RPMI7951 (cell line): ENCODE measurements at places on chromosomes 2 and 18.

GRCh38 chr2:234344012-234344411 lies 152.9 kb downstream of the ARL4C start:
- DNase-seq: no peak

DNA sequence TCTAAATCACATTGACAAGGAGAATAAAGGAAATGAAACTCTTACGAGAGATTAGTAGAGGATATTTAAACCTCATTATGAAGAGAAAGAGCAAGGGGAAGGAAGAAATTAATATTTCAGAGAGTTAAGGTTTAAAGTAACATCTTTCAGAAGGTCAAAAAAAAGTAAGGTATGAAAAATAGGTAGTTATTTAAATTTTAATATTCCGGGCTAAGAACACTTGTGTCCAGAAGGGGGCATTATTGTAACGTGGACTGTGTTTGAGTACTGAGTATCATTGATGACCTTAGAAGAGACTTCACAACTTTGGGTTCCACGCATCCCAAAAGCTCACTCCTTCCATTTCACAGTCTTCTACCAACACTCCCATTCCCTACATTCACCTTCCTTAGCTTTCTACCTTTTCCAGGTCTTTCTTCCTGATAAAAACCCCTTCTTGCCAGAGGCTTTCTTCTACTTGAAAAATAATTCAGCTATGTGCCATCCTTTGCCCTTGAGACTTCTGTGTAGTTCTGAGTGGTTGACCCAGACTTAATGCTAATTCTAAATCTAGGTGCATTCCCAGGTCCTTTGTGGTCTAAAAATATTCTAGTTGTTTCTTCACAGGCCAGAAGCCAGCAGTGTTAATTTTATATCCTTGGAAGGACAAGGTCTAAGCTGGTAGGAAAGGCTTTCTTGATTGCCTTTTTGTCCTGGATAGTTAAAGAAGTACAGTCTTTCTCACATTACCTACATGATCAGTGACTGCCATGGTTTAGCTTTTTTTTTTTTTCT lies 16.5 kb downstream of the DYNC1I2 start:
- DNase-seq: peak; percentile 28

- no peak for DNase-seq
These were observed 131.5 kb downstream of the SMAD7 start for GRCh38 chr18:48819276-48819675.

- DNase-seq: no peak
These were observed 11.6 kb downstream of the PNO1 start for GRCh38 chr2:68169308-68169707.

DNA sequence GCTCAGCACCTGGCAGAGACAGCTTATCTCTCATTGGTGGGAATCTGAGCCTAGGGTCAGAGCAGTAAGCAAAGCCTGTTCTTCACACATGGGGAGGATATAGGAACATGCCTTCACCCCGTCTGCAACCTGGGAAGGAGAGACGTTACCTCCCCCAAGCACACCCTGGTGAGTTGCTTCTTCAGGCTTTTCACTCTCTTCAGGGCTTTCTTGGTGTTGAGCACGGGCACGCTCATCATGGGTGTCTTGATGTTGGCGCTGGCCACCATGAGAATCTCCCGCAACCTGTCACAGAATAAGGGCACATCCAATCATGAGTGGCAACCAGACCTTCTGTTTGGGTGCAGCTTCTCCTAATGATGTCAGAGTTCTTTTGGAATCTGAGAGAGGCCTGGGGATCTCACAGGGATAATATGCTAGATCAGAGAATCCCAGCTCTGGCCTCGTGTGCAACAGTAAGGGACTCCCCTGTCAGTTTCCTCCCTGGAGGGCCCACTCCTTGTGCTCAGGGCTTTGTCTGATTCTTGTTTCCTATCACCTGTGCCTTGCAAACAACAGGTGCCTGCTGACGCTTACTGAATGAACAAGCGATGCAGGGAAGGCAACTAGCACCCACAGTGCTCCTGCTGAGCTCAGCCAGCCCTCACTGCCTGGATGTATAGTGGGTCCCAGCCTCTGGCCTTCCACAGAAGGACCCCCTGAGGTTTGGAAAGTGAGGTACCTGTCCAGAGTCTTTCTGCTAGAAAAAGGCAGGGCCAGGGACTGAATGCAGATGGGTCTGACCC lies 66.3 kb downstream of the POLR1A start:
- no peak for DNase-seq

DNA sequence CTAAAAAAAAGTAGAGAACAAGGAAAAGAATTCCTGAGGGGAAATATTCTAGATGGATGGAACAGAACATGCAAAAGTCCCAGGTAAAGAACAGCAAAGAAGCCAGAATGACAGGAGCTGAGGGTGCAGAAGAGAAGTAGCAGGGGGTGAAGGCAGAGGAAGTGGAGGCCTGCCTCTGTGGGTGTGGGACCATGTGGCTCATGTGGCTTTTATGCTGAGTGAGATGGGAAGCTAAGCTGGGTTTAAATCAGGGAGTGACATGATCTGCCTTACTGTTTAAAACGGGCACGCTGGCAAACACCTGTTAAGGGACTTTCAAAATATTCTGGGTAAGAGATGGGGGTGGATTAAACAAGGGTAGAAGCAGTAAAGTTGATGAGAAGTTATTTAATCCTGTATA lies 40.0 kb downstream of the GKN2 start:
- DNase-seq: no peak

GRCh38 chr2:16318474-16319195 lies 347.0 kb downstream of the CYRIA start:
- DNase-seq: no peak

GRCh38 chr18:22676423-22676822 lies 256.7 kb upstream of the RBBP8 start:
- no peak for DNase-seq

DNA sequence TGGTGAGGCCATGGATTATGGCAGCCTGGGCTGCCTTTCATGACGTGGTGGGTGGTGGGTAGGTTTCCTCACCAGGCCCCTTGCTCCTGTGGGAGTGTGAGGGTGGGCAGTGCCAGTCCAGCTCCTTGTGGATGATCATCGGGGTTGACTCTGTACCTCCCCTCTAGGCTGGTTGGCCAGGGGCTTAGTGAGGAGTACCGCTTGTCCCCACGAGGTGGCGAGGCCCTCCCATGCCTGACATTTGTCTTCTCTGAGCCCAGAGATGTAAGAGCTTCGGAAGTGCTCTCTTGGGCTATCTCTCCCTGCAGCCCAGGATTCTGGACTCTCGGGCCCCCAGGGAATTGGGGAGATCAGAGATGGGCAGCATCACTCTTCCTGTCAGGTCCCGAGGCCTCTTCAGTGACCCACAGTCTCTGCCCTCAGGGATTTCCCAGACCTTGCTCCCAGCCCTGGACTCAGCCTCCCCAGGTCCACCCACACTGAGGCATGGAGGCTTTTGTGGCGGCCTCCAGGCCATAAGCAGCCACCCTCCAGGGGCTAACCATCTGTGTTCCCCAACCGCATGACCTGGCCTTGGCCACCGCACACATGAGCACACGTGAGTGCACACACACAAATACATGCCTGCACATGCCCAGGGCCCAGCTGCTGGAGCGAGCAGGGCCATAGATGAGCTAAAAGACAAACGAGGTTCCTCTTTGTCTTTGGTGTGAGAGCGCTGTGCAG lies 6.5 kb downstream of the SPR start:
- DNase-seq: peak; percentile 59

- DNase-seq: no peak
These were observed 31.4 kb downstream of the CCDC93 start for GRCh38 chr2:117982376-117983033.

DNA sequence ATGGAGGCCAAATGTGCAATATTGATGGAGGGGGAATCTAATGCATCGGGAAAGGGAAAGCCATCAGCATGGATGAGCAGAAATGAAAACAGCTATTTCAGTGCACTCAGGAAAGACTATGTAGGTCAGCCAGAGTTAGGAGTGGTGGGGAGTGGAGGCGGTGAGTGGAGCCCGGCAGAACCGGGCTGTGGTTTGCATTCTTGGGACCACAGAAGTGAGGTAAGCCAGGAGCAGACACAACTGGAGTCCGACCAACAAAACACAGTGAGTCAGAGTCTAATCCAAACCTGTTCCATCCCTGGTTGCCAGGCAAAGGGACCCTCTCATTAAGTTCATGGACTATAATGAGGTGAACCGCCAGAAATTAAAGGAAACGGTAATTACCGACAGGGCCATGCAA lies 61.1 kb upstream of the RAB12 start:
- DNase-seq: peak; percentile 79

DNA sequence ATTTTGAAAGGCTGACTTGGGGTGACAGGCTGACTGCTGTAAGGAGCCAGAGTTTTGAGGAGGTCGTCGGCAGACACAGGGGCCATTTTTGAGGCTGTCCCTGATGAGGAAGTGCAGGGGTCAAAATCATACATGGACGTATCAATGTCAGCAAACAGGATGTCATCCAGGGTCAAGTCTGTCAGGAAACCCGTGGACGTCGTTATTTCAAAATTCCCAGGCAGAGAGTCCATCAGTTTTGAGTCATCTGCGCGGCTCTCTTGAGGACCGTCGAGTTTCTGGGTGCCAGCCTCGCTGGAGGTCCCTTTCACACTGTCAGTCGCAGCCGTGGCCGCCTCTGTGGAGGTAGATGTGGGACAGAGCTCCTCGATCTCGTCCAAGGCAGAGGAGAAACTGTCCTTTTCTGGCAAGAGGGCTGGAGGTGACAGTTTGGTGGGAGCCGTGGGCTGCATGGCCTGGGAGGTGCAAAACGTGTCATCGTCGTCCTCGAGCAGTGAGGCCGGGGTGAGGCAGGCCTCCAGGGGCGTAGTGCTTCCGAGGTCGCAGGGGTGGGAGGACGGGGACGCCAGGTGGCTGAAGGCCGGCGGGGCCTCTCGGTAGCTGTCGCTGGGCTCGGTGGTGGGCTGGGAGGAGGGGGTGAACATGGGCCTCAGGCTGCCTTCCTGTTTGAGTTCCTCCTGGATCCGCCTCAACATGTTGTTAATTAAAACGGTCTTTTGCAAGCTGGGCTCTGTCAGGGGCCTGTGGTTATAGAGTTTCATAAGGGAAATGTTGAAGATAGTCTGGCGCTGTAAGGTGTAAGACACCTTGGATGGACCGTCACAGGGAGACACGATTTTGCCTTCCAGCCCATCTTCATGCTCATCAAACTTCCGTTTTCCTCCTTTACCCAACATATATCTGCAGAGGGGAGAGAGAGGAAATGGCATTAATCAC lies 17.5 kb downstream of the SERTAD2 start:
- DNase-seq: no peak

DNA sequence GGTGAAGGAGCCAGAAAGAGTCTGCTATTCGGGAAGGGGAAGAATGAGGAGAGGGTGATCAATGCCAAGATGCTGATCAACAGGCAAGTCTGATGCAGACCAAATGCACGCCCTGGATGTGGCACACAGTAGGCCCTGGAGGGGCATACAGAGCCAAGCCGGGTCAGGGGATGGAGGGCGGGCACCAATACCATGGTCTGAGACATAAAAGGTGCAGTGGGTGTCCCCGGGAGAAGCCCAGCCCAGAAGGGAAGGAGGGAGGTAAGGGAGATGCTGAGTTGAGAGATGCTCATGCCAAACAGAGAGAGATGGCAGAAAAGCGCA lies 66.6 kb upstream of the ID2 start:
- DNase-seq: no peak

GRCh38 chr2:100113990-100114433 lies 28.4 kb downstream of the AFF3 start:
- no peak for DNase-seq
